Dermis blood vessel endothelial cell (primary cell): ENCODE measurements at places on chromosomes 4 and X.

GRCh38 chrX:56987741-56988140, 7.6 kb downstream of the SPIN3 start:
- no peak for DNase-seq

DNA sequence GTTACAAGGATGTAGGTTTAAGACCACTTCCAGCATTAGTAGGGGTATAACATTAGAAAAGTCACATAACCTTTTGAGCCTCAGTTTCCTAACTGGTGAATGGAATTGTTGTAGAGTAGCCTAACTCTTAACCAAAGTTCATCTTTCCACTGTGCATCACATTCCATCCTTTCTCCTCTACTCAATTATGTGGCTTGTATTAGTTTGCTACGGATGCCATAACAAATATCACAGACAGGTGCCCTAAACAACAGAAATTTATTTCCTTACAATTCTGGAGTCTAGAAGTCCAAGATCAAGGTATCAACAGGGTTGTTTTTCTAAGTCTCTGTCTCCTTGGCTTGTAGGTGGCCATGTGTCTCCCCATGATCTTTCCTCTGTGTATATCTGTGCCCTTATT, 231.9 kb downstream of the RASL11B start:
- no peak for DNase-seq

DNA sequence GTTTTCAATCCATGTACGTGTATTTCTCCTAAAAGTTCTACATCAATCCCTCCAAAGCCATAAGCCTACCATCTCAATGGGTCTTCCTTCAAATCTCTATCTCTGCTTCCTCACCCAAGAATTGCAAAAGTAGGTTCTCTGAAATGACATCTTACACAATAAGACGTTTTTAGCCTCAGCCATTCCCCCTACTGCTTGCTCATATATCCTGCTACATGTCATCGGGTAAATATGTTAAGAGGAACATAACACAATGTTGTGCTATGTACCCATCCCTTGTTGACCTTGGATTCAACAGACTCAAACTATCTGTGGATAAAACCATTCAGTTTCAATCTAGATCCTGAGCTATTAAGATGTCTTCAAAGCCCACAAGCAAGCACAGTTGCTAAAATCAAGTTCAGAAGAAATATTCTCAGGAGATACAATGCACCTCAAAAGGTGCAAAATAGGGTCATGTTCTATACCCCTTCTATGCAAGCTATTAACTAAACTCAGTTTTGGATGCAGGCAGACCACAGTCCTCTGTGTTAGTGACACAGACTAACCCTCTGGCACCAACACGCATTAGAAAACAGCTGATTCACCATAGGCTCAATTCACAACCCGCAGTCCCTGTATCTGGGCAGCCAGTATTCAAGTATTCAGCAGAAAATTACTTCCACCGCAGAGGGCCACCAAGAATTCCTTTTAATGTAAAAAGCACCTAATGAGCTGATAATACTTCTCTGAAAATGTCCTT, 56.8 kb downstream of the CD99L2 start:
- no peak for DNase-seq

- DNase-seq = no peak
These were observed 172.8 kb upstream of the DCAF12L2 start for GRCh38 chrX:126338916-126339315.
